Activated naive CD4-positive, alpha-beta T cell treated with anti-CD3 and anti-CD28 coated beads, Interleukin-2, amount 10 ng/mL, durations not matched to agents 7 days and 5 days (primary cell): ENCODE measurements at places on chromosomes 1 and 21.

DNA sequence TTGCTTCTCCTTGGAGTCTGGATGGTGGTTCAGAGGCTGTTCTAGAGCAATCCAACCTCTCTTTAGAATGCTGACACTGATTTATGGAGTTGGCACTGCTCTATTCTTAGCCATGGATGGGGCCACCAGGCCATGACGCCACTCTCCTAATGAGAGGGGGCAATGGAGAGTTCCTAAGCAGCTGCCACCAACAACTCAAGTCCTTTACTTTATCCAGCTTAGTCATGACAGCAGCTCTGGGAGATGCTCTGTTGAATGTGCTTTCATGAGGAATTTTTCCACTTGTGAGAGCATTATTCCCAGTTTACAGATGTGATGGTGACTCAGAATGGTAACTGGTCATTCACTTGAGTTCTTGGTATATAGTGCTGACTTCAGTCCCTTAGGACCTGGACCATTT lies 366.3 kb downstream of the HHAT start:
- H3K27ac ChIP-seq = no peak overlapping the region
- H3K4me1 ChIP-seq = peaks cover 17% of the 10 kb centered on the region
- no peak overlapping the region for H3K4me3 ChIP-seq
- H3K36me3 ChIP-seq = no peaks in the 10 kb centered on the region

- no peak overlapping the region for H3K4me3 ChIP-seq
- no peak overlapping the region for H3K27ac ChIP-seq
- DNase-seq = no peak
Observed at GRCh38 chr1:35851132-35851869, 31.7 kb upstream of the AGO1 start.

DNA sequence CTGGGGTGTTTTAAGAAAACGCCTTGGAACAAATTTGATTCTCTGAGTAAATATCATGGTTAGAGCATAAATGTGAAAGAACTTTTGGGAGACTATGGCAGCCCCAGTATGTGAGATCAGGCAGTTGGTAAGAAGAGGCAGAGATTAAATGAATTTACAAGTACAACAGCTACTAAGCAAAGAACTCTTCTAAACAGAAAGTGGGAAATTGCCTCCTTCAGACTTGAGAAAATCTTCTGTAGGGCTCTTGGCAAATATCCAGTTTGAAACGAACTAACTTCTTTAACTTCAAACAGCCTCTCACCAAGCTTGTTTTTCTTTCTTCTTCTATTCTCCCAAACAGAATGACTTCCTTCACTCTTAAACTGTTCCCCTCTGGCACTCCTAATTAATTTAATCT lies 337.7 kb downstream of the SIPA1L2 start:
- no peaks in the 10 kb centered on the region for H3K4me1 ChIP-seq
- peaks cover 7% of the 10 kb centered on the region for H3K27me3 ChIP-seq
- no peaks in the 10 kb centered on the region for H3K36me3 ChIP-seq

- no peaks in the 10 kb centered on the region for H3K4me1 ChIP-seq
- DNase-seq = no peak
- H3K27me3 ChIP-seq = no peaks in the 10 kb centered on the region
- no peak overlapping the region for H3K4me3 ChIP-seq
- no peaks in the 10 kb centered on the region for H3K36me3 ChIP-seq
- no peak overlapping the region for H3K27ac ChIP-seq
Observed at GRCh38 chr1:98331718-98332311, 329.7 kb upstream of the SNX7 start.

- peaks cover 23% of the 10 kb centered on the region for H3K27me3 ChIP-seq
- H3K4me1 ChIP-seq = no peaks in the 10 kb centered on the region
- H3K4me3 ChIP-seq = no peak overlapping the region
Observed at GRCh38 chr1:94001397-94002045, 92.3 kb upstream of the GCLM start.

DNA sequence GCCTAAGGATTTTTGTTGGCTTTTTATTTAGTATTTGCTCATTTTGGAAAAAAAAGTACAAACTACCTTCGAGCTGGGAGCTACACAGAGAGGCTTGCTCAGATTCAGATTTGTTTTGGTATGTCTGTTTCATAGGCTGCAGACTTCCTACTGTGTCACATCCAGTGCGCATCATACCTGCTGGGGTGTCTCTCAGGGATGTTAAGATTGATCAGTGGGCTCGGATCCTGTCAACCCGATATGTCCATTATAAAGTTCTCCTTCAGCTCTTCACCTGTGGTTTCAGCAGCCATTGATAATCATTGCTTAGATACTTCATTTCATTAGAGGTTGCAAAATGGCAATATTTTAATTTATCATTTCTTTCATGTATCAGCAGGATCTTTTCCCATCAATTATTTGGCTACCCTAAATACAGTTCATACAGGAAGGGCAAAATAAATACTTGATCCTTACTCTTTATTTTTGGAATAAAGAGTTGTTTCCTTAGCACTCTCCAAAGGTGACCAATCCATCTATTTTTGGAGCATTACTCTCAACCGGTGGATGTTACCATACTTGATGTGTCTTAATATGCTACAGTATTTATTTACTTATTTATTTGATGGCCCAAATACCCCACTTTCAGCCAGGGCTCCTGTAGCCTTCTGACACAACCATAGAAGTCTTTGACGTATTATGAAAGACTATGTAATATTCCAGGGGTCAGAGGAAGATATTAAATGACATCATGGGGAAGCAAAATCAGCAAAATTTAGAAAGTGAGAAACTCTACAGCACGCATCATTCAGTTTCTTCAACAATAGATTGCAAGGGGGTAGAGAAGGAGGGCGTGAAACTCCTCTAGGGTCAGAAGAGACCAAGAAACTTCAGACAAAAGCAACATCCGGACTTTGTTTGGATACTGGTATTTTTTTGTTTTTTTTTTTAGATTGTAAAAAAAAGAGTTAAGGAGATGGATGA lies 55.3 kb upstream of the HNRNPU start:
- peak overlapping the region; percentile 72 for H3K4me3 ChIP-seq
- H3K27ac ChIP-seq = no peak overlapping the region
- H3K4me1 ChIP-seq = peaks cover 11% of the 10 kb centered on the region
- no peak for DNase-seq

- no peak overlapping the region for H3K27ac ChIP-seq
- H3K4me1 ChIP-seq = no peaks in the 10 kb centered on the region
- no peak overlapping the region for H3K4me3 ChIP-seq
- no peak for DNase-seq
Observed at GRCh38 chr21:14825514-14825974, 239.3 kb downstream of the NRIP1 start.

DNA sequence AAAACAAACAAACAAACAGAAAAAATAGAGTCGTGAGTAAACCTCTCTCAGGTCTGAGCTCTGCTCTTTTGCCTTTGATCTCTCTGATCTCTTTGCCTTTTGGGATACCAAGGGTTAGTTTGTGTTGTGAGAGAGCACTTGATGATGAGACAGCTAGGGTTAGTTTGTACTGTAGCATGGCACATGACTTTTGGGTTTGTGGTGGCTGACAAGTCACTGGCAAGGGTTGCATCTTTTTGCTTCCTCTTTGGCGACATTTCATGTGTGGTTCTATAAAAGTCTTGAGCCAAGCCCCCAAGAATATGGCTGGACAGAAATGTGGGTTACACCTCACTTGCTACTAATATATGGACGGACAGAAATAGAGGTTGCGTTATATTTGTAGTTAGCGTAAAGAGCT lies 60.5 kb downstream of the TESK2 start:
- no peaks in the 10 kb centered on the region for H3K4me1 ChIP-seq
- H3K4me3 ChIP-seq = no peak overlapping the region
- no peaks in the 10 kb centered on the region for H3K36me3 ChIP-seq
- no peak overlapping the region for H3K27ac ChIP-seq
